ENCODE measurements at places on chromosomes 4 and X. TPM values are rescaled to one million over a fixed set of nuclear protein-coding genes. Genes with fewer than 3 reads are reported as not detected.
A peak's percentile ranks its signal among the peaks of the same experiment; 100 is the strongest.

DNA sequence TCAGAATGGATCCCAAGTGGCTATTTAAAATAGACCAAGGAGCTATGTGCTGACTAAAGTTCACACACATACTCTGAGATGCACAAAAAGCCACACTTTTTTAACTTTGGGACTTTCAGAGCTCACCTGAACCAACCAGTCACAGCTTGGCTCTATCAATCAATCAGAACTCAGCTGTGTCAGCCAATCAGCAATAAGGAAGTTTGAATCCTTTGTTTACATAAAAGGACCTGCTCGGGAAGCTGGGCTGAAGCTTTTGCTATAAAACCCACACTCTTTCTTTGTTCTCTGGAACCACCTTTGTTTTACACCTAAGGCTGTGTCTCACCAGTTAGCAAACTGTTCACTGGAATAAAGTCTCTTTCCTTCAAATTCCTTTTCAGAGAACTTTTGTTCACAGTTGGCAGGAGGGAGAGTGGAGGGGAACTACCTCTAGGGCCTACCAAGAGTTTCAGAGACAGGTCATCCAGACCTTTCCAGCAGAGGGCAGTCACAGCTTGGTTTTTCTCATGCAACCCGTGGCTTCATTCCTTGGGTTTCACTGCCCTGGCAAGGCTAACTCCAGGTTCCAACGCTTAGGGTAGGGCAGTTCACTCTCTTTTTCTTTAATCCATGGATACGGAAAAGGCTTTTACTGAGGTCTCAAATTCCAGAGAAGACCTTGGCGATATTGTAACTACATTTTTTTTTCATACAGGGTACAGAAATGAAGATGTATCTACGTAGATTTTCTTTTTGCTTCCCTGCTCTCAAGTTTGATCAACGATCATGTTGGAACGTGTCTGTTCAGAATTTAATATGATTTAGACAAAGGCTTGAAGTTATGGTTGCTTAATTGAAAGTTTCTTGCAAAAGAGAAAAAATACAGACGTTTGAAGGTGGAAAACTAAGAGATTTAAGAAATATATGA lies 80.7 kb downstream of the GPRIN3 start:
- DNase-seq: peak; percentile 73

GRCh38 chrX:134933248-134933647 lies 57.5 kb upstream of the SMIM10 start:
- DNase-seq: no peak

- DNase-seq: peak; percentile 7
Observed at GRCh38 chr4:16759931-16760582, 138.4 kb downstream of the LDB2 start.

GRCh38 chr4:133839326-133839725 lies 362.3 kb downstream of the PABPC4L start:
- DNase-seq: peak; percentile 11

- DNase-seq: no peak
Observed at GRCh38 chr4:52694936-52695335, 35.8 kb upstream of the USP46 start.

- DNase-seq: no peak
Observed at GRCh38 chr4:132809298-132810032, 339.6 kb upstream of the PCDH10 start.

GRCh38 chr4:147620315-147620714 lies 3.1 kb downstream of the TMEM184C start:
- no peak for DNase-seq

DNA sequence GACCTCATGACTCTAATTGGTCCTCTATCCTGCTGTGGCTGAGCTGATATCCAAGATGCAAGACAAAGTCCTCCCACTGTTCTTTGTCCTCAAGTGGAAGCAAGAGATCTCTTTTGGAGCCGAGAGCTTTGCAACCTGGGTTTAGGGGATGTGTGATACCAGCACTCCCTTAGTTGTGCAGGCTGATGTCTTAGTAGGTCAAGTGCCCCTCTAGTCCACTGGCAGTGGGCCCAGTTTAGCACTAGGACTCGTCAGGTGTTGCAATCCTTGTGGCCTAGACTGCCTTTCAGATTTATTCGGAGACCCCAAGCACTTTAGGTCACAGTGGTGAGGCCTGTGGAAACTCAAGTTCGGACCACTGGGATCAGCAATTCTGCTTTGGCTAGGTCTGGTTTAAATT lies 64.0 kb downstream of the GPRASP3 start:
- DNase-seq: no peak

Gene LEF1
- 1.6 TPM for total RNA-seq

Gene SULT1B1
- total RNA-seq: under 0.01 TPM

Gene NR3C2
- under 0.01 TPM for total RNA-seq
